ENCODE measurements at places on chromosomes 7 and 10.

- DNase-seq: peak; percentile 81
Measured at GRCh38 chr10:80485946-80486764, 32.0 kb downstream of the TSPAN14 start.

- no peak for DNase-seq
Measured at GRCh38 chr10:30398193-30398592, 35.8 kb upstream of the MAP3K8 start.

DNA sequence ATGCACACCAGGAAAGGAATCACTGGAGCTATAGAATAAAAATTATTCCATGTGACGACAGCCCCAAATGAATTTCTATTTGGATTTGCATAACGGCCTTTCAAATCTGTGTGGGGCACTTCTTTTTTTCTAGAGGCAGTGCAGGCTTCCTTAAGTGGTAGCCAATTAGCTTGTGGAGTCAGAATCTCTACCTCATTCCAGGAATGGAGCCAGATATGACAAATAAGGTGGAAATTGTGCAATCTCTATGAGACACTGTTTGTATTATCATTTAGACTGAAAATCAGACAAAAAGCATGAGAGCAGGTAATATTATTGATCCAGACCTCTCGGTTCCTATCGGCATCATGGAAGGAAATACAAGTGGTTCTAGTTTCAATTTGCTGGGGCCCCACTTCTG is 78.7 kb downstream of the BEND7 start:
- DNase-seq: no peak

GRCh38 chr10:15043674-15044073 is at the start of gene OLAH:
TSS of gene OLAH (plus strand) at chr10:15043943. CDS start at chr10:15047289, 3,346 bp downstream.
- peak; percentile 29 for DNase-seq

DNA sequence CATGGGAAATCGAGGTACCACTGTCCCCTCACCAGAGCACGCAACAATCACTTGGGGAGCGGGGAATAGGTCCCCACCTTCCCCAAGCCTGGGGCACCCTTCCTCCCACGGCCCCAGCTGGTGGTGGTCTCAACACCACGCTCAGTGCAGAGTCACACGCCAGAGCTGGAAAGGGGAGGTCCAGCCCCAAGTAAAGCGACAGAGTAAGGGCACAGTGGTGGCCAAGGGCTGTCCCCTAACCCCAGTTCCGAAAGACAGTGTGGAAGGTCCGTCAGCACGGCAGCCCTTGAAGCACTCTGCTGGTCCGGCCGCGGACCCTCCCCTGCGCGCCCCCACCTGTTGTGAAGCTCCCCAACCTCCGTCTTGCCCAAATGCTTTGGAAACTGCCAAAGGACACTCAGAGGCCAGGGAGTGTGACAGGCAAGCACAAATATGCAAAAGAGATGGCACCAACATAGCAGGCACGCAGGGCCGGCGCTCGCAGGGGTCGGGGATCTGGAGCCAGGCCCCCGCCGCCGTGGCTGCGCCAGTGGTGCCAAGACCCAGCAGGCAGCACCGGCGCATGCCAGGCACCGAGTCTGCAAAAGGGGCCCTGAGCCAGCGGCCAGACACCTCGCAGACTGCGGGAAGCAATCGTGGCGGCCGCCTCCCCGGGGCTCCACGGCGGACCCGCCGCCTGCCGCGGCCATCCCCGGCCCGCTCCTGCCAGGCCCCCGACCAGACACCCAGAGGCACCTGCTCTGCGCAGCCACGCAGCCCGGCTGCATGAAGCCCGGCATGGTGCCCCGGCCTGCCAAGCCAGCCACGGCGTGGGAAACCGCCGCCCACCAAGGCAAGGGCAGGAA is 51.6 kb upstream of the SRRM3 start:
- no peak for DNase-seq

DNA sequence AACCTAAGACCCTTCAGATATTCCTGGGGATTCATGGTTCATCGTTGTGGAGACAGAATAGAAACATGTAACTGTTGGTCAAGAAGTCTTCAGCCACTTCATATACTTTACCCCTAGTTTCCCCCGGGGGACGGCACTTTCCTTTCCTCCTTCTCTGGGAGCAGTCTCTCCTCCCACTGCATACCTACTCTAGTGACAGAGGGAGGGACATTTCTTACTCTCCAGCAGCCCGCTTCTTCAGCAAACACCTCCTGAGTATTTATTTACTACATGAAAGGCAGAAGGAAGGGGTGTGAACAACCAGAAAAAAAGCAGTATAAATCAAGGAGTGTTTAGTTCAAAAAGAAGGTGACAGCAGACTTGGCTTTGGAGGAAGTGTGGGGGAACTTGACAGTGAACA is 69.0 kb downstream of the LHFPL3 start:
- DNase-seq: no peak

DNA sequence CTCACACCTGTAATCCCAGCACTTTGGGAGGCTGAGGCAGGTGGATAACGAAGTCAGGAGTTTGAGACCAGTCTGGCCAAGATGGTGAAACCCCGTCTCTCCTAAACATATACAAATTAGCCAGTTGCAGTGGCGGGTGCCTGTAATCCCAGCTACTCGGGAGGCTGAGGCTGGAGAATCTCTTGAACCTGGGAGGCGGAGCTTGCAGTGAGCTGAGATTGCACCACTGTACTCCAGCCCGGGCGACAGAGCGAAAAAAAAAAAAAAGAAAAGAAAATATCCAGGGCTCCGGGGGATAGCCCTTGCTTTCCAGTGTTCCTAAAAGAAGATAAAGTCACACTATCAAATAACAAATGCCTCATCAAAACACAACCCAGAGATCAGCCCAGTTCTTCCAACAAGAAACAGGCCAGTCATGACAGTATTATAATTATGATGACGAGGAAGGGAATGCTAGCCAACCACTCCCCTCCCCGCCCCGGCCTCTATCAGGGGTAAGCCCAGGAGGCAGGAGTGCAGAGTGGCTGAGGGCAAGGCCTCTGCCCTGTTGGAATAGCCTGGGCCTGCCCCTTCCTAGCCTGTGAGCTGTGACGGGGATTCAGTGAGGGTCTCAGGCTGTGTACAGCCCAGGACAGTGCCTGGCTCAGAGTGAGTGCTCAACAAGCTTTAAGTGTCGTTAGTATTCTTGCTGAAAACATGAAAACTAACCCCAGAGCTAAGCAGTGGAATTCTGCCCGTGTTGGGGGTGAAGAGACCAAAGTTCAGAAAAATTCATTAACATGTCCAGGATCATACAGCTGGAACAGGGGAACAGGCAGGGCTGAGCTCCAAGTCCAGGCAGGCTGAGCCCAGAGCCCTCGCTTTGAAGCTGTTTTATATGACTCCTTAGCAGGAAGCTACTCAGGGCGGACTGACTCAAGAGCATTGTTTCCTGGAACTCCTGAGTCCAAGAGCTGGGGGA is 54.3 kb downstream of the FAM241B start:
- no peak for DNase-seq

- DNase-seq: no peak
Measured at GRCh38 chr10:104088239-104088638, 2.6 kb upstream of the COL17A1 start.

DNA sequence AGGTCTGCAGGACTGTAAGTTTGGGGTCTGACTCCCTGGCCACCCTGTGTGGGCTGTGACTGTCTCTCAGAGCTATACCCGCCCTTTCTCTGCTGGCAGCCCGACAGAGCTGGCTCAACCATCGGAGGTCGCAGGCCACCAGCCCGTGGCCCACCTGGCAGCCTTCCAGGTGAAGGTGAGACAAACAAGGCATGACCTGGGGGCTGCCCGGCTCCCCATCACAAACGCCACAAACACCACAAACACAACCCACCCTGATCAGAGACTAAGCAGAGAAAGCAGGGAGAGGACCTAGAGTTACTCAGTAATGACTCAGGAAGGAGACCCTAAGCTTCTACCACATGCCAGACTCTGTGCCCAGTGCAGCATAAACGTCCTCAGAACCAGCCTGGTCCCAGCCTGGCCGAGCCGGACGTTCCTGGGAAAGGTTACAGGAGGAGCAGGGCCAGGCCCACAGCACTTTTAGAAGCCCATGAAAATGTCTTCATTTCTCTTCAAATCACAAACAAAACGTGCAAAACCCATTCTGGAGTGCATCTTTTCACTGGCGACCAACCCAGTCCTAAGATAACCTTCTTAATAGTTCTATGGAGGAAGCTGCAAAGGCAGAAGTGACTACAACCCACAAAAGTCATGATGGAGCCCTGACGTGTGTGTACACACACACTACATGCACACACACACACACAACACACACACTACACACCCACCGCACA is 66.8 kb downstream of the MKI67 start:
- DNase-seq: no peak

DNA sequence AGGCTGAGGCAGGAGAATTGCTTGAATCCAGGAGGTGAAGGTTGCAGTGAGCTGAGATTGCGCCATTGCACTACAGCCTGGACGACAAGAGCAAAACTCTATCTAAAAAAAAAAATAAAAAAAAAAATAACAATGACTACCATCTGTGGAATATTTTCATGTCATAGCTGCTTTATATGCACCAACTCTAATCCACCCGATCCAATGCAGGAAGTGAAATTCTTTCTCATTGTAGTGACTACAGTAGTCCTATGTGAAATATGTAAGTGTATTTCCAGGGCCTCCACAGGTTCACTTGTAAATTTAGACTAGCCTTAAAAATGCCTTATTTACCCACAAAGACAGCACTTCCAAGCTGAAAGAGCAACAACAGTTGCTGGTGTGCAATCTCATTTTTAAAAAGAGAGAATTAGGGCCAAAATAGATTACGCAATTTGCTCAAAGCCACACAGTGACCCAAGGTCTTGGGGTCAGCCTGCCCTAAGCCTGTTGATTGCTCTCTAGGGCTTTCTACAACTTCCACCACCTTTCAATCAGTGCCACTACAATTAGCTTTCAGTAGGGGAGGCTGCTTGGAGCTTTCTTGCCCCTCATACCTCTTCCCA is 25.8 kb upstream of the EGFR start:
- DNase-seq: no peak

DNA sequence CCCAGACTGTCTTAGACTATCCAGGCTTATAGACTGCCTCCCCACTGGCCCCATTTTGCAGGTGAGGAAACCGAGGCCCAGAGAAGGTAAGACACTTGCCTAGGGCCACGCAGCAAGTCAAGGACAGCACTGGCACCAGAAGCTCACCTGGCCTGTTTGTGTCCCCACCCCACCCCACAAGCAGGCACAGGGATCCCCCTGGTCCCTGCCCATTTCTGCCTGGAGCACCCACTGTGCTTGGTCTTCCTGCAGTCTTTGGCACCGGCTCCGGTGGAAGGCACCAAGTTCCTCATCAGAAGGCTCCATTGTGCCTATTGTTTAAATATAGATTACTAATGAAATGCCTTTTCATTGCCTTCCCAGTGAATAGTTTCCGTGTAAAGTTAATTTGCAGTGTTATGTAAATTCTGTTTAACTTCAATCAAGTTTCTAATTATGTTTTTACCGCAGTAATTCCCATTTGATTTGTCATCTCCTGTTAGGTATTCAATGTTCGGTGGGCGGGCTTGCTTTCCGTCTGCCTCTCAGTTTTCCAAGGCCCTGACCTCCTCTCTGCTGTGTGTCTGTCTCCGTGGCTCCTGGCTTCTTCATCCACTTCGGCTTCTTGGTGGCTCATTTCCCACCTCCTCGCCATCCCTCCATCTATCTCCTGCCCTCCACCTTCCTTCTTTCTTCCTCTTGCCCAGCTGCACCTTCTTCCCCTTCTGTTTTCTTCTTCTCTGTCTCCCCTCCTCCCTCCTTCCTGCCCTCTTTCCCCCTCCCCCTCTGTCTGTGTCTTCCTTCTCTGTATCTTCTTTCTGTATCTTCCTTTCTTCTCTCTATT is 75.8 kb downstream of the ZMIZ1 start:
- no peak for DNase-seq

- DNase-seq: no peak
Measured at GRCh38 chr10:58829839-58830238, 317.2 kb downstream of the BICC1 start.
